HFF-Myc (cell line): ENCODE measurements at places on chromosomes 13 and 19.

DNA sequence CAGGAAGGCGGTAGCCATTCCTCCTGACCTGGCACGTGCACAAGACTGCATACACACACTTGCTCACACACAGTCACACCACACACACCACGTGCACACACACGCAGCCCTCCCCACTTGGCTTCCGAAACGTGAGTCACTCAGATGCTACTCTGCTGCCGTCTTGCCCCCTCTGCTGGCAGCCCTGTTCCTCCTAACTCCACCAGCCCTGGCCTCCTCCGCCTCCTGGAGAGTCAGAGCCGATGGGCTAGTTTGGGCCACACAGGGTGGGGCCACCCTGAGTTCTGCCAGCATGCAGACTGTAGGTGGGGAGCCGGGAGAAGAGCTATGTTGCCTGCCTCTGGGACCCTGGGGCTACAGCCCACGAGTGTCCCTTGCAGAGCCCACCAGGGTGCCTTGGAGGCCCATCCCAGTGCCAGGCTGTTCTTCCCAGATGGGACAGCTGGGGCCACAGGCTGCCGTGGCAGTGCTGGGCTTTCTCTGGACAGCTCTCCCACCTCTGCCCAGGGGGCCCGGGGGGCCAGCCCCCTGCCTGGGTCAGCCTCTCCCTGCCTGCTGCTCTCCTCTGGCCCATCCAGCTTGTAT lies 12.1 kb downstream of the PIN1 start:
- peak; percentile 93 for DNase-seq

GRCh38 chr19:6589711-6590257 lies 1.2 kb downstream of the CD70 start:
- no peak for DNase-seq

DNA sequence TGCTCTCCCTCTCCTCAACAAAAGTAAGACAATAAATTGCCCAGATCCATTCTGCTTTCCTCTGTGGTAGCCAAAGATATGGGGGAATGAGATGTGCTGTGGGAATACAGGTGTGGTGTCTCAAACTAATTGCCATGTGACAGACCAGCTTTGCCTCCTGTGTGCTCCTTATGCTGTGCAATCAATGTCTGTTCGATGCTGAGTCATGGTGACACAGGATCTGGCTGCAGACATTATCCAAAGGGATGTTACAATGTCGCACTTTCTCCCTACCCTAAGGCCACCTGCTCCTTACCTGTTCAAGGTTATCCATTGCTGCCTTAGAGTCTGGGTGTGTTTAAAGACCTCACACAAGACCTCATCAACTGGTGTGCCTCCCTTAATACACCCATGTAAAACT lies 32.5 kb downstream of the FGF14 start:
- no peak for DNase-seq

GRCh38 chr19:8392017-8392591 lies 1.9 kb downstream of the RAB11B start:
- no peak for DNase-seq
